ENCODE measurements at places on chromosomes 13 and 19. TPM values are rescaled to one million over a fixed set of nuclear protein-coding genes. Genes with fewer than 3 reads are reported as not detected.

DNA sequence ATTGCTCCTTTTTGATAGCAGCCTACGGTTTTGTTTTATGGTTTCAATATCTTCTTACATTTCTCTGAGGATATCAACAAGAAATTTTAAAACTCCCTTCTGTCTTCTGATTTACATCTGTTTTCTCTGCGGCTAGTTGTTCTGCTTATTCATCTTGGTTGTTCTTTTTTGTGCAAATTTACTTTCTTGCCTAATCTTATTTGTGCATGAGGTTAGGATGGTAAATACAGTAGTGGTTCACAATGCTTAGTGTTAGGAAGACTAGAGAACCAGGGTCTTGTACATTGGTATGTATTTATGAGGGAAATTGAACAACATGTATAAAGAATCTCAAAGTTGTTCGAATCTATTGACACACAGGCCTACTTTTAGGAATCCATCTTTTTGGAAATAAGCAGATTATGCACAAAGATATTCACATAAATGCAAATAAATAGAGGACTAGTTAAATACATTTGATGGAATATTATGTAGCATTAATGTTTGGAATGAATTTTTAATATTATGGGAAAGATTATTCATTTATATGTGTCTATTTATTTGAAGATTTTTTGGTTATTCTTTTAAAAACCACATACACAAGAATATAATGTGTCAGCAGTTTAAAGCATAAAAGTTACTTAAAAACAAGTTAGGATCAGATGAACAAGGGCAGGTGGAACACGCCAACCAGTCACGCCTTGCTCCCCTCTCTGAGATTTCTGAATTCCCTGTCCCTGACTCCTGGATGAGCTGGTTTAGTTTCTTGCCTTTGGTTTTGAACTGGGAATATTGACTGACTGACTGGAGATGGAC, 51.4 kb upstream of the RFC3 start:
- H3K27me3 ChIP-seq, result no peaks in the 10 kb centered on the region
- no peaks in the 10 kb centered on the region for H3K36me3 ChIP-seq
- DNase-seq, result no peak
- no peaks in the 10 kb centered on the region for H3K4me1 ChIP-seq
- H3K4me3 ChIP-seq, result no peak overlapping the region

GRCh38 chr13:22837980-22838647, 342.7 kb upstream of the SGCG start:
- no peak overlapping the region for H3K27ac ChIP-seq
- no peaks in the 10 kb centered on the region for H3K27me3 ChIP-seq
- no peaks in the 10 kb centered on the region for H3K36me3 ChIP-seq
- no peaks in the 10 kb centered on the region for H3K4me1 ChIP-seq
- DNase-seq, result no peak

- H3K27me3 ChIP-seq, result peaks cover 8% of the 10 kb centered on the region
- no peaks in the 10 kb centered on the region for H3K36me3 ChIP-seq
- no peaks in the 10 kb centered on the region for H3K4me1 ChIP-seq
- no peak overlapping the region for H3K27ac ChIP-seq
Observed at GRCh38 chr19:46023311-46023779, 492 bp upstream of the PGLYRP1 start.

- no peaks in the 10 kb centered on the region for H3K4me1 ChIP-seq
- H3K36me3 ChIP-seq, result peaks cover 7% of the 10 kb centered on the region
- no peaks in the 10 kb centered on the region for H3K27me3 ChIP-seq
Observed at GRCh38 chr19:36060430-36060829, 5.7 kb downstream of the WDR62 start.

DNA sequence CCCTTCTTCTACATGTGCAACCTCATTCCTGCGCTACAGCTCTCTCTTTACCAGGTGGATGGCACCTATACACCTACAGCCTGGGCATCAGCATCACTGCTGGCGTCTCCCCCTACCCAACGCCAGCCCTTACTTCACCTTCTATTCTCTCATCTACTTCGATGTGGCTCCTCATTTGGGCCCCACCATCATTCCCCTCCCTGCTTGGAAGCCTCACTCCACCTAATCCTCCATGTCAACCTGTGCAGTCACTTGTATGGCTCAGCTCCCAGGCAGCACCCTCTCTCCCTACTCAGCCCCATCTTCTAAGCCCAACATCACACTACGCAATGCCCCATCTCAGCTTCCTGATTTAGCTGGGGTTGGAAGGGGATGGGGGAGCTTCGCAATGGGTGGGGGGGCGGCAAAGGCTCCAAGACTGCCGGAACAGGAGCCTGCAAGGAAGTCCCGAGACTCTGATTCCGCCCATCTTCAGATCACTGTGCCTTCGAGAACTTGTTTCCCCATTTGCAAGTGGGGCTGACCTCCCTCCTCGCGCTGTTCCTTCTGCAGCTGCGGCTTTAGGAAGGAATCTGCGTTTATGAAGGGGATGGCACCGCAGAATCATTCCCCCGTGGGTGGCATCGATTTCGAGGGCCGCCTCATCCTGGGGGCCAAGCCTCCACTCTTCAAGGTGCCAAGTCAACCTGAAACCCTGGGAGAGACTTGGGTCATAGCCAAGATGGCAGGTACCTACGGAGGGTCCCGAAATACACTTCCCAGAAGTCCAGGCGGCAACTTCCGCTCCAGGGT, 913 bp downstream of the MZF1 start:
- peaks cover 14% of the 10 kb centered on the region for H3K36me3 ChIP-seq
- DNase-seq, result no peak
- H3K4me1 ChIP-seq, result peaks cover 11% of the 10 kb centered on the region
- peak overlapping the region; percentile 66 for H3K4me3 ChIP-seq

DNA sequence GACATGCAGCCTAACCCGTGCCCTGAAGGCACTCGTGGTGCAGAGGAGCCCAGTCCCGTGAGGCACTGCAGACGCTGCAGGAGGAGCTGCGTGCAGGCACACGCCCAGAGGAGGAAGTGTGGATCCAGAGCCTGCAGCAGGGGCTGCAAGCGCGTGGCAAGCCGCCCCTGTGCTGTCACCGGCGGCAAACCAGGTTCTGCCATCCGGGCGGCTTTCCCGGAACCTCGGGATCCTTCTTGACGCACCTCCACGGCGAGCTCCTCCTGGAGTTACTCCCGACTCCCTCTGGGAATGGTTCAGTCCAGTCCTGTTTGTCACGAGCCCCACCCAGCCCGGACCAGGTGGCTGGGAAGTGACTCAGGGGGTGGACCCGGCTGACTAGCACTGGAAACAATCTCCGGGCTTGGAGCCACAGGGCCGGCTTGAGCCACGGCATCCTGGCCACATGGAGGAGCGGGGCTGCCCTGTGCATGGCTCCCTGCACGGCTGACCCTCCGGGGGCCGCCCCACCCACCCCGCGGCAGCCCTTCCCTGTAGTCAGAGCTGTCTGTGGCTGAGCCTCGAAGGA, 10.2 kb downstream of the DPP9 start:
- H3K27me3 ChIP-seq, result no peaks in the 10 kb centered on the region
- peak; percentile 100 for DNase-seq
- peaks cover 27% of the 10 kb centered on the region for H3K4me1 ChIP-seq

- H3K27ac ChIP-seq, result no peak overlapping the region
- DNase-seq, result no peak
- peaks cover 2% of the 10 kb centered on the region for H3K27me3 ChIP-seq
- H3K4me3 ChIP-seq, result no peak overlapping the region
- no peaks in the 10 kb centered on the region for H3K36me3 ChIP-seq
Observed at GRCh38 chr19:49059053-49059452, 1.5 kb upstream of the CGB7 start.

- no peak overlapping the region for H3K4me3 ChIP-seq
- no peaks in the 10 kb centered on the region for H3K27me3 ChIP-seq
- no peak for DNase-seq
- H3K36me3 ChIP-seq, result no peaks in the 10 kb centered on the region
- no peak overlapping the region for H3K27ac ChIP-seq
Observed at GRCh38 chr13:40208517-40208916, 457.9 kb downstream of the FOXO1 start.

DNA sequence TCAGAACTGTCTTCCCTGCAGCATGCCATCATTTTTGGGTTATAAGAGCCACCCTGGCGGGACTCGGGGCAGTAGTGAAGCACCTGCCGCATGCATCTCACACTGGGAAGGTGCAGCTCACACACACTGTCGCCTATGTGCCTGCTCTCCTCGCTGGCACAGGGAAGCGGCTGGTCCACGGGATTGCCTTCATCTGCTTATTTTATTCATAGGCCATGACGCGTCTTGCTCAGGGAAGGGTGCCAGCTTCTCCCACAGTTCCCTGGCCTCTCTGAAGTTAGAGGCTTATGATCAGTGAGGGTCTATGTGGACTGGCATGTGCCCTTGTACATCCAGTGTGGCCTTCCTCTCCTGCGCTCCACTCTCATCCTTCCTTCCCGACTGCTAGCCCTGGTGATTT, 150.0 kb downstream of the KLF12 start:
- no peak for DNase-seq
- H3K36me3 ChIP-seq, result no peaks in the 10 kb centered on the region
- H3K27me3 ChIP-seq, result no peaks in the 10 kb centered on the region
- no peaks in the 10 kb centered on the region for H3K4me1 ChIP-seq
- no peak overlapping the region for H3K4me3 ChIP-seq
- H3K27ac ChIP-seq, result no peak overlapping the region

DNA sequence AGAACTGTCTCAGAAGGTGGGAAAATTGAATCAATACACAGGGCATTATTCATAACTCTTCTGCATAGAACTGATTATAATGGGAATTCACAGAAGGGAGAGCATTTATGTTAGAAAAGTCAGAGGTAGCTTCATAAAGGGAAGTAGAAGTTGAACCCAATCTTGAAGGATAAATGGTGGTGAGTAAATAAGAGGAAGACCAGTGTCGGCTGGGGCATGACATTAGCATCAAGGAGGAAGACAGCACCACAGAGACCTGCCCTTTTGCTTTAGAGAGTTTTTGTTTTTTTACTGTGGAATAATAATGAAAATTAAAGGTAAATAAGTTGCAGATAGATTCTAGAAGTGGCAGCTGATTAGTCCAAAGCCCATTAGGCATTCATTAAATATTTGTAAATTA, 21.9 kb downstream of the CDC16 start:
- peaks cover 20% of the 10 kb centered on the region for H3K36me3 ChIP-seq
- no peak overlapping the region for H3K4me3 ChIP-seq
- no peak for DNase-seq
- no peaks in the 10 kb centered on the region for H3K27me3 ChIP-seq

- no peaks in the 10 kb centered on the region for H3K27me3 ChIP-seq
- no peak overlapping the region for H3K4me3 ChIP-seq
- DNase-seq, result peak; percentile 46
- H3K4me1 ChIP-seq, result no peaks in the 10 kb centered on the region
- H3K27ac ChIP-seq, result no peak overlapping the region
- H3K36me3 ChIP-seq, result no peaks in the 10 kb centered on the region
Observed at GRCh38 chr13:100694722-100695508, 20.3 kb upstream of the TMTC4 start.

DNA sequence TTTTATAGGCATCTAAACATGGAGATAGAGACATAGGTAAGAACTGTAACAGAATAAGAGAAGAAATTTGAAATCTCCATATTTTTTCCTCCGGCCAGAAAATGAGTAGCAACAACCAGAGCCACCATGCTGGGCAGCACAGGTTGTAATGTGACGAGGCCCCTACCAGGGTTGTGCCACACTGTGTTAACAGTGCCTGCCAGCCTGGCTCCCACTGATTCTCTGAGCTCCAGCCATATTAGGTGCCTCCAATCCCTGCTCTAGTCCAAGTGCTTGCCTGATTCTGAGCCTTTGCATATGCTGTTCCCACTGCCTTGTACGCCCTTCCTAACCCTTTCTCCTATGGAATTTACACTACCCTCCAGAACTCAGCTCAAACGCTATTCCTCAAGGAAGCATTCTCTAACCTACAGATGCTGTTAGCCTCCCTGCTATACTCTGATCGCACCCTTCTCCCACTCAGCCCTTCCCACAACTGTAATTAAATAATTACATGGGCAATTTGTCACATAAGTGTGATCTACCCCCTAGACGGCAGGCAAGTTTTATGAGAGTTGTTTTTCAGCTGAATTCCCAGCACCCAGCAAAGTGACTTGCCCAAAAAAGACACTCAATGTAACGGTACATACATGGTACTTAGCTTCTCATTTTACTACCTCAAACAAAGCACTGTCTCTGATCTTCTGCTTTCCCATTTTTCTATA, 37.6 kb upstream of the STARD13 start:
- peaks cover 4% of the 10 kb centered on the region for H3K4me1 ChIP-seq
- H3K27ac ChIP-seq, result peak overlapping the region; percentile 81
- H3K36me3 ChIP-seq, result no peaks in the 10 kb centered on the region

- DNase-seq, result peak; percentile 28
- H3K4me3 ChIP-seq, result no peak overlapping the region
- H3K27me3 ChIP-seq, result no peaks in the 10 kb centered on the region
Observed at GRCh38 chr19:5128936-5129389, 160.1 kb downstream of the KDM4B start.

DNA sequence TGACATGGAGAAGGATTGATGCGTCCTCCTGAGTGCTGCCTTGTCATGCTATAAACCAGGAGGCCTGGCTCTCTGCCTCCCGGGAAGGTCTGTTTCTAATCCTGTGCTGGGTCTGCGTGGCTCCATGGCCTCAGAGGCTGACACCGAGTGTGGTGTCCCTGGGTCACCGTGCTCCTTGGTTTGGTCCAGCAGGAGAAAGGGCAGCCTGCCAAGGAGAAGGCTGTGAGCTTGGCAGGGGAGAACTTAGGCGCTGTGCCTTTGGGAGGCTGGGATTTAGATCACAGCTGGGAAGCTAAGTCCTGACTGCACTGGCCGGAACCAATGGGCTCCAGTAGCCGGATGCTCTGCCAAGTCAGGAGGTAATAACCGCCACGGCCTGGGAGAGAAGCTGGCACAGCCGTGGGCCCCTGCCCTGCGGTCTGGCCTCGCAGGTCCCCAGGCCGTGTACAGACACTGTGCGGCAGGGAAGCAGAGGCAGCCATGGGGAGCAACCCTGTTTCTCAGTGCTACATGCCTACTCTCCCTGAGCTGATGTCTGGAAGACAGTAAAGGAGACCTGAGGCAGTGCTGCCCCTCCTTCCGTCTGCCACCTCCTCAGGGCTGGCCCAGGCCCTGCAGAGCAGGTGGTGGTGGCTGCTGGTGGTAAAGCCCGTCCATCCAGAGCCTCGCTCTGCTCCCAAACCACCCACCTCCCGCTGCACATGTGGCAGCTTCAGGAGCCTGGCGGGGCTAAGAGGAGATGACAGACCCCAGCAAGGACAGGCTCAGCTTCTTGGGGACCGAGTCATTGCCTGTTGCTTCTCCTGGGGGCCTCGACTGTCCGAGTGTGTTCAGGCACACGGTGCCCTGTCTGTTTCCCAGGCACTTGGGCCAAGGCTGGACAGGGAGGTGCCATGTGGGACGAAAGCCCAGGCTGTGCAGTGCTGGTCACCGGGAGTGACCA, 44.9 kb downstream of the C13orf46 start:
- H3K4me3 ChIP-seq, result no peak overlapping the region
- DNase-seq, result peak; percentile 68
- H3K4me1 ChIP-seq, result peaks cover 32% of the 10 kb centered on the region
- H3K27ac ChIP-seq, result peak overlapping the region; percentile 87

GRCh38 chr13:60229708-60230272, 66.1 kb upstream of the DIAPH3 start:
- H3K36me3 ChIP-seq, result no peaks in the 10 kb centered on the region
- no peak for DNase-seq
- no peaks in the 10 kb centered on the region for H3K4me1 ChIP-seq
- no peak overlapping the region for H3K4me3 ChIP-seq
- no peak overlapping the region for H3K27ac ChIP-seq
- no peaks in the 10 kb centered on the region for H3K27me3 ChIP-seq

GRCh38 chr13:26967119-26968038, 204.2 kb downstream of the USP12 start:
- no peak overlapping the region for H3K4me3 ChIP-seq
- H3K27ac ChIP-seq, result no peak overlapping the region
- H3K4me1 ChIP-seq, result peaks cover 6% of the 10 kb centered on the region
- no peak for DNase-seq
- peaks cover 21% of the 10 kb centered on the region for H3K27me3 ChIP-seq

Gene CPAMD8
- total RNA-seq, result 0.51 TPM

Gene LILRB2
- total RNA-seq, result not detected

Gene WDR88
- under 0.01 TPM for total RNA-seq

Data from fibroblast of lung (primary cell).